ENCODE measurements at places on chromosomes 2 and 18.

DNA sequence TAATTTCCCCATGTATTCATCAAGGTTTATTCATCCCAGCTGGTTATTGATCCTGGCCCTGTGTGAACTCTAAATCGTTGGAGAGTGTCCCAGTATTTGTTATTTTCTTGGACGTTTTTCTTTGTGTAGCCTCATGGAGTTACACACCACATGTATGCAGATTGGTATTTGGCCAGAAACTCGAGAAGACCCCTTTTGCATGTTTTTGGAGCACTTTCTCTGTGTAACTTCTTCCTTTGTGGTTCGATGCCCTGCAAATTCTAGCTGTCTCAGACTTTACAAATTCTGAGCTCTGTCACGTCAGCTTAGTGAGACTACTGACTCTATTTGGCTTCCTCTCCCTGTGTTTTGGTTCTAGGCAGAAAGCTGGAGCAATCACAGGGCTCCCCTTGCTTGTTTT, 198.7 kb downstream of the MCFD2 start:
- no peak for DNase-seq

- DNase-seq = no peak
Measured at GRCh38 chr2:120746144-120746543, 10.5 kb downstream of the GLI2 start.

- no peak for DNase-seq
Measured at GRCh38 chr2:141641462-141641861, 489.4 kb downstream of the LRP1B start.

- DNase-seq = no peak
Measured at GRCh38 chr2:216865658-216866057, 5.8 kb upstream of the TNP1 start.

- no peak for DNase-seq
Measured at GRCh38 chr2:216737676-216738075, 42.3 kb upstream of the IGFBP5 start.

DNA sequence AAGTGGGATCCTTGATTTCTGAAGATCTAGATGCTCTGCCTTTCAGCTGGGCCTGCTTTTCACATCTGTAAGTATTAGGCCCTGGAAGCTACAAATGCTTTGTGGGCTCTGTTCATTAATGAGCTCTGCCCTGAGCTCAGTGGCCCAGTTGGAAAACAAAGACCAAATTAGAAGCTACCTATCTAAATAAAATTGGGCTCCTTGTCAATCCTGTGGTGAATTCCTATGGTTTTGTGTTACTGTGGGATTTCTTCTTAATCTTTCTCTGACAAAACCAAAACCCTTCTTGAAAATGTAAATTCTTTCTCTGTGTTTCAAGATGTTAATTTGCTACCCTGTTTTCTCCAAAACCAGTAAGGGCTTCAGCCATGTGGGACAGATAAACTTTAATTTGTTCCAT, 219.0 kb upstream of the HS6ST1 start:
- DNase-seq = no peak

GRCh38 chr2:240290432-240291336, 144.8 kb upstream of the GPC1 start:
- DNase-seq = no peak

- no peak for DNase-seq
Measured at GRCh38 chr18:63472380-63472779, 4.4 kb upstream of the SERPINB5 start.

DNA sequence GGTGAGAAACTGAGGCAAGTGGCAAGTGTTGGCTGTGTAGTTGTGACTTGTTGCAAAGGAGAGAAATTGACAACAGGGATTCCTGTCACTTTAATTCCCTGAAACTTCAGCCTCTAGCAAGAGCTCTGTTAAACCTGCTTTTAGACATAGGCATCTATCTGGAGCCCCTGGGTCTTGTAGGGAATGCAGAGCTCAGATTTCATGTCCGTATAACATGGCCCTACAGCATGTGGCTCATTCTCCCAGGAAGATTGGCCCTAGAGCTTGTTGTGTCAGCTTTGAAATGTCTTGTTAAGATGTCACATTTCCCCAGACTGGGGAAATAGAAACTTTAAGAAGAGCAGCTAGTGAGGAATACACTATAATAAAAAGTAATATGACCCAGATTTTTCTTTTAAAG, 115.8 kb downstream of the POLE4 start:
- DNase-seq = no peak

DNA sequence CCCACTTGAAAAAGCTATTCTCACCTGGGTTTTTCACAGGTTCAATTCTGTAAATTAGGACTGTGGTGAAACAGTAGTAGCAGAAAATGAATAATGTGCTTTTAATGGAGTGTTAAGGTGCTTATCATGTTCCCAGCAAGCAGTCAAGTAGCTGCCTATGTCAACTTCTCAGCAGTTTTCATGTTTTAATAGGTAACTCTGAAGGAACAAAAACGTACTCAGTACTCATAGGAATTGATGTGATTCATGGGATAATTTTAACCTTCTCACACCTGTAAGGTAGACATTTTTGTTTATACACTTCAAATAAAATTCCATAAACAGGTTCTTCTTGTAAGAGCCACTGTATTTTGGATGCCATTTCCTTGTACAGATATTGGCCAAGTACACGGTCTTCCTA, 801.6 kb downstream of the MBD2 start:
- DNase-seq = no peak

DNA sequence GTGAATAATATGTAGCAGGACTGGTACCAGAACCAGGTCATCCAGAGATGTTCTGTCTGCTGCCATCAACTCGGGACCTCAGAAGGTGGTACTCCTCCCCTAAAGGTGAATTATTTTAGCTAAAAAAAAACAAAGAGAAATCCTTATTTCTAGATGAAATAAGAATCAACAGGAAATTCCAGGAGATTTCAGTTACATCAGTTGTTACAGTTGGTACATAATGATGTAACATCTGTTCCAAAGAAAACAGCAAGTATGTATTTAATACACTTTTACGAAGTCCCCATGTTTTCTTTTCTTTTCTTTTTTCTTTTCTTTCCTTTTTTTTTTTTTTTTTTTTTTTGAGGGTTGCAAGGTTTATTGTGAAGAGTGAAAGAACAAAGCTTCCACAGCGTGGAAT, 33.6 kb upstream of the CD28 start:
- no peak for DNase-seq

GRCh38 chr2:62197011-62197924, 1.4 kb downstream of the B3GNT2 start:
- DNase-seq = no peak

- no peak for DNase-seq
Measured at GRCh38 chr2:111048856-111049768, 71.6 kb upstream of the BCL2L11 start.

- DNase-seq = no peak
Measured at GRCh38 chr2:128636802-128637147, 318.1 kb upstream of the HS6ST1 start.

- no peak for DNase-seq
Measured at GRCh38 chr18:43277164-43277600, at the start of gene SYT4. Gene SYT4, minus strand, starts transcription at chr18:43277490. Its CDS starts 209 bp downstream, at chr18:43277281.

- no peak for DNase-seq
Measured at GRCh38 chr2:26598336-26598995, 42.7 kb downstream of the CIB4 start.

GRCh38 chr2:20143263-20143662, 81.7 kb downstream of the SDC1 start:
- no peak for DNase-seq

GRCh38 chr2:106749823-106750222, 136.1 kb downstream of the ST6GAL2 start:
- DNase-seq = no peak

DNA sequence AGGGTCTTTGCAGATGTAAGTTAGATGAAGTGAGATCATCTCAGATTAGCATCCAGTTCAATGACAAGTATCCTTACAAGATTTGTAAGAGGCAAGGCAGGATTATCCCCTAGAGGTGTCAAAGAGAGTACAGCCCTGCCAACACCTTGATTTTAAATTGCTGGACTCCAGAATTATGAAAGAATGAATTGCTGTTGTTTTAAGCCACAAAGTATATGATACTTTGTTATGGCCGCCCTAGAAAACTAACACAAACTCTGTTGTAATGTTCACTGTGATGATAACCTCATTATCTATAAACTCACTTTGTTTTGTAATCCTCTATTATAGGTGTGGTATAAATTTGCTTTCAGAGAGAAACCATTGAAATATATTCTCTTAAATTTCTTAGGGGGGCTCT, 249.0 kb upstream of the SPOPL start:
- no peak for DNase-seq

GRCh38 chr2:120867290-120868241, 131.9 kb downstream of the GLI2 start:
- no peak for DNase-seq

- DNase-seq = no peak
Measured at GRCh38 chr2:167844714-167845530, 402.5 kb downstream of the STK39 start.

GRCh38 chr18:27735117-27735516, 441.8 kb downstream of the CDH2 start:
- no peak for DNase-seq

GRCh38 chr2:201926067-201926466, 107.6 kb upstream of the FZD7 start:
- DNase-seq = no peak

DNA sequence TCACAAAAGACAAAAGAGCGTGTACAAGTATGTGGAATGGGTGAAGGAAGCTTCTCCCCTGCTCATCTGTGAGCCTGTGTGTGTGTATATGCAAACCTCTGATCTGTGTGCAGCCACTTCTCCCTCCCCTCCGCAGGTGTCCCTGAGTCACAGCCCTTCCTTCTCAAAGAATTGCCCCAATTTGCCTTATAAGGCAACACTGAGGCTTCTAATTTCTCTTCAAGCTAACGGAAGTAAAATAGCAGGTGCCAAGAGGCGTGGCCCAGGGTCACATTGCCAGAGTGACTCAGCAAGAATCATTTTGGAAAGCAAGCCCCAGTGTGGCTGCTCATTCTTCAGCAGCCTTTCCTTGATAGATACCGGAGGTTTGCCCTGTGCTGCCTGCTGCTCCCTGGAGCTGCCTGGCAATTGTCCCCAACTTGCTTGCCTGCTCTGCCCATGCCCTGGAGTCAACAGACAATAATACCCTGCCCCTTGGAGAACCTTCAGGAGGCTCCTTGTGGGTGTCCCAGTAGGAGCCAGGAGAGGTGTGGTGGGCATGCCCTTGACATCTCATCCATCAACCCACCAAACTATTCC, 37.3 kb upstream of the BMP10 start:
- peak; percentile 69 for DNase-seq

- no peak for DNase-seq
Measured at GRCh38 chr2:164562666-164563065, 58.6 kb downstream of the GRB14 start.

- DNase-seq = no peak
Measured at GRCh38 chr18:63173983-63174382, 145.6 kb downstream of the BCL2 start.

DNA sequence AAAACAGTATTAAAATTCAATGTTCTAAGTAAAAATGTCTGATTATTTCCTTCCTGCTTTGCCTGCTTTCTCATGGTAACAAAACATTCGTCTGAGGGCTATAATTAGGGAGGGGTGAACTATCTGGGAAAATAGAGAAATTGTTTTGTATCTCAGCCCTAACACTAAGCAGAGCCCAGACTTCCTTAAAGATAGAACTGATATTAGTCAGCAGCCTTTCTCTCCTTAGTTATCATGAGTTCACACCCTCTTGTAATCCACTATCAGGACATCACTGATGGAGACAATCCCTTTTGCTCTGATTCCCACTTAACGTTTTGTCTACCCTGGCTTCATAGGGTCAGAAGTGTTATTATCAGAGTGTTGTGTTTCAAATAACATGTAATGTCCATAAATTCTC, 701.1 kb upstream of the ZEB2 start:
- no peak for DNase-seq

DNA sequence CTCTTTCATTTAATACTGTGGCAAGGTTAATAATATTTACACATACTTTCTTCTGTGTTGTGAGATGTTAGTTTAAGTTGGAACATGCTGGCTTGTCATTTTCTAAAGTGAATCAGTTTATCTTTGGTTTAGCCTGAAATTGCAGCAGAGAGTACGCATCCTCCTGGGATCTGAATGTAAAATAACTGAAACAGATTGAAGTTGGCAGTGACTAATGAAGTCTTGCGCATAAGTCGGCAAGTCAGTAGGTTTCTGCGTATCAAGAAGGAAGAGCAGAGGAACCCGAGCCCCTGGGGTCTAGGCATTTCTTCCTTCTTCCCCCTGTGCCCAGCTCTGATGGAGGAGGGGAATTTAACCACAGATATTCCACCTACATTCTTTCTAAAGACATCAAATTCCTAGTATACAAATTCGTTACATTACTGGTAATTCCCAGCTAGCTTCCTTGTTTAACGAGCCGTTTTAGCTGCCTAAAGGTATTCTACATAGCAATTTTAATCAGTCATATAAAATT, 392.1 kb upstream of the RAB12 start:
- no peak for DNase-seq

- DNase-seq = peak; percentile 36
Measured at GRCh38 chr2:8154936-8155335, 526.9 kb upstream of the ID2 start.

GRCh38 chr2:21361384-21361783, 237.6 kb downstream of the TDRD15 start:
- DNase-seq = no peak

GRCh38 chr2:73862987-73863386, 29.8 kb upstream of the ACTG2 start:
- DNase-seq = no peak

- DNase-seq = no peak
Measured at GRCh38 chr18:7926526-7926925, 359.4 kb downstream of the PTPRM start.

DNA sequence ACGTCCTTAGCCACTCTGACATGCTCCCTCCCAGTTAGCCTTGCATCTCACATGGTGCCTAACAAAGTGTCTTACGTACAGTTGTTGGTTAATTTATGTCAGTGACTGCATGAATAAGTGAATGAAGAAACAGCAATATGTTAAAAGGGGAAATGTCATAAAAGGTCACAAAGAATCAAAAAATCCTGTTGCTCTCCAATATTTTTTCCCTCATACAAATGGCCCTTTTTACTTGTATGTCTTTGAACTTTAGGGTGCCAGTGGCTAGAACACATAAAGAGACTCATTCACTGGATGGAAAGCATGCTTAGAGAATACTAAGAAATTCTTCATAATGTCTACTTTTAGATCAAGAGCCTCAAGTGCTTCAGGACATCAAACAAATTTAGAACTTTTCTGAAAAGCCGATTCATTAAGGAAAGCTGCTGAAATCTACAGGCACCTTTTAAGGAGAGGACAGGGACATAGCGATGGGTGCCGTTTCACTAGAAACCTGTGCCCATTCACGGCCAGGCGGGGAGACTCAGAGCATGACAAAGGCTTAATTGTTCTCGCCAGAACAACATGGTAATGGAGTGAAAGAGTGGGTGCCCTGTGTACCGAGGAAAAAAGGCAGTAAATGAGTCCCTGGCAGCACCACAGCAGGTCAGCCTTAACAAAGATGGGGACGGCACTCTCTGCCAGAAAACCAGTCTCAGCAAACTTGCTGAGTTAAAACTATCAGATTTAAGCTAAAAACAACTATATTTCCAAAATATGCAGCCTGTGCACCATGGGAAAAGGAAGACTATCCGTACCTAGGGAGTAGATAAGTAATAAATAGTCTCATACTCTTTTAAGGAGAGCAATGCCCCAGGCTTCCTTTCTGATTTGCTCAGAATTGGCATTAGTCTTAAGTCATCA, 71.6 kb upstream of the SPTBN1 start:
- no peak for DNase-seq
